ENCODE measurements at places on chromosomes 13 and 19.

- peak; percentile 91 for DNase-seq
Observed at GRCh38 chr19:2495130-2495641, 19.3 kb downstream of the GADD45B start.

- DNase-seq: peak; percentile 78
Observed at GRCh38 chr19:52993342-52994178, 20.2 kb upstream of the ERVV-1 start.

DNA sequence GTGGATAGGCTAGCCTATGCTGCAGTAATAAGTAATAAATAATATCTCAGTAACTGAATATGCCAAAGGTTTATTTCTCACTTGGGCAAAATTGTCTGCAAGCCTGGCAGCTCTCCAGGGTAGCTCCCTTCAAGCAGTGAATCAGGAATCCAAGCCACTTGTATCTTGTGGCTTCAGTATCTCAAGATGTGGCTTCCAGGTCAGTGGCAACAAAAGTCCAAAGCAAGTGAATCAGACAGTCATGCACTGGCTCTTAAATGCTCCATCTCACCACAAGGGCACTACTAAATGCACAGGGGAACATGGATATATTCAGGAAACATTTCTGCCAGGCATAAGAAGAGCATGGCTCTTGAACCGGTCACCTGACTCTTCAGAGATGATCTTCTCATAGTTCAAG lies 126.3 kb downstream of the KCTD12 start:
- no peak for DNase-seq

DNA sequence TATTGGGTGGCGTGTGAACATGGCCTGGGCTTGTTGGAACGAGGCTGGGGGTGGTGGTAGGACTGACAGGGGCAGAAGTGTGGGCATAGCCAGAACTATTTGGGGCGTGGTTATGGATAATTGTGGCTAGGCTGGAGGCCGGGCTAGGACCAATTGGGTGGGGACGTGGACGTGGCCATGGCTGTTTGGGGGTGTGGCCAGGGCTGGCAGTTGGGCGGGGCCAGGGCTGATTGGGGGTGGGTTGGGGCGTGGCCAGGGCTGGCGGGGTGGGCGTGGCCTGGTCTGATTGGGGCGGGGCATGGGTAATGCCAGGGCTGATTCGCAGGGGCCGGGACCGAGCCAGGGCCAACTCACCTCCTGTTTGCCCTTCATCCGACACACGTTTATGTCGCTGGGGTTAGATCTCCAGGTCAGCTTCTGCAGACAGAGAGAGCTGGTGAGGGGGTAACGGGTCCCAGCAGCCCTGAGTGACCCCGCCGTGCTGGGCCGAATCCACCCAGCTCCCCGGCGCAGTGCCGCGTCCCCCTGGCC lies 2.8 kb downstream of the SEMA6B start:
- DNase-seq: peak; percentile 76

GRCh38 chr13:102847272-102848234 lies 1.7 kb downstream of the ERCC5 start:
- DNase-seq: no peak

DNA sequence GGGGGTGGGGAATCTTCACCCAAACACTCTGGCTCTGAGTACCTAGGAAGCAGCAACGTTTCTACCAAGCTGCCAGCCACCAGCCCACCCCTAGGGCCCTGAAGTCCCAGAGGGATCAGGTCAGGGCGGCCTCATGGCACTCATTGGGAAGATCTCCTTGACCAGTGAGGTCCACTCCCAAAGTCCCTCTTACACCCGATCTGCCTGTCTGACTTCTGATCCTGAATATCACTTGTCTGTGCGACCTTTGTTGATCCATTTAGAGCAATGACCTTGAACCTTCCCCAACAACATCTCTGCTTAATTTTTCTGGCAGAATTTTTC lies 2.1 kb upstream of the GNA15 start:
- DNase-seq: no peak

DNA sequence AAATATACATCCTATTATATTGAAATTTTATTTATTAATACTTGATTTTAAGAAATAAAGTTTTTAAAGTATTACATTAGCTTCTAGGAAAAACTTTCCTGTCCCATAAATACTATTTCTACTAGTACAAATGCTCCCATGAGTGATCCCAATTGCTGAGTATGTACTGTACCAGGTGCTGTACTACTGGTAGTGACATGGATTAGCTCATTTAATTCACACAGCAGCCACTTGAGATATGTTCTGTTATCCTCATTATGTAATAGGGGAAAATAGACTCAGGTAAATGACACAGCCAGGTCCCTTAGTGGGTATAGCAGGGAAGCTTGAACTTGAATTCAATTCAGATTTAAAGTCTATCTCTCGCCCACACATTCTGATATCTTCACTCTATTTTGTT lies 363.1 kb downstream of the FGF14 start:
- DNase-seq: no peak

DNA sequence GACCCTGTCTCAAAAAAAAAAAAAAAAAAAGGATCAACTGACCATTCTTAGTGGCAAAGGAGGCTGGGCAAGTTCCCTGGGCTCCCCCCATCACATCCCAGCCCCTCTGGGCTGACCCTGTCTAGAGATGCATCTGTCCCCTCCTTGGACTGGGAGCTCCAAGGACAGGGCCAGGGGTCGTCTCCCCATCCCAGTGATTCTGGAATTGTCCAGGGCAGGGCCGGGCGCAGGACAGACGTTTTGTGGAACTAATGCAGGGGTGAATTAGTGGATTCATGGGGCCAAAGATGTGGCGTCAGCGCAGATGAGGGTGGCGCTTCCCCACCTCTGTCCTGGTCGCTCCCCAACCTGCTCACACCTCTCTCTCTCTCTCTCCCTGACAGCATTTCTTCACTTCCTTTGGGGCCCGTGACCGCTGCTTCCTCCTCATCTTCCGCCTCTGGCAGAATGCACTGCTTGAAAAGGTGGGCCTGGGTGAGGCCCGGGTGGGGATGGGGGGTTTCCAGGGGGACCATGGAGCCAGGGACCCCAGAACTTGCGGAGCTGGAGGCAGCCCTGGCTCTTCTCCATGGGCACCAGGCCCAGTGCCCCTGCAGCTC lies 11.1 kb downstream of the GRAMD1A start:
- no peak for DNase-seq

DNA sequence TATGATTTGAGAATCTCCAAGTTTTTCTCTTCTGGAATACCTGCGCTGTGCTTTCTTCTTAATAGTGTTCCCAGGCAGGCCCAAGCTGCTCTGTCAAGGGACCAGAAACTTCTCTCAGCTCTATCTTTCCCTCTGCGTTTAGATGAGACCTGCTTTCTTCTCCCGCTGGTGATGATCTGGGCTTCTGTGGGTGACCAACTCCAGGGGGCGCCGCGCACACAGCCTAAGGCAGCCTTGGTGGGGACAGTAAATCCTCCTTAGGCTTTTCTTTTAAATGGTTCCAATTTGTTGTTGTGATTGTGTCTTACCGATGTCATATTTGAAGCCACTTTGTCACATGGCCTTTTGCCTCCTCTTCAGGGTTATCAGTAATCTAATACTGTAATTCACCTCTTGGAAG lies 439.4 kb upstream of the KLF12 start:
- DNase-seq: no peak

- no peak for DNase-seq
Observed at GRCh38 chr13:71249011-71249410, 618.0 kb downstream of the DACH1 start.

DNA sequence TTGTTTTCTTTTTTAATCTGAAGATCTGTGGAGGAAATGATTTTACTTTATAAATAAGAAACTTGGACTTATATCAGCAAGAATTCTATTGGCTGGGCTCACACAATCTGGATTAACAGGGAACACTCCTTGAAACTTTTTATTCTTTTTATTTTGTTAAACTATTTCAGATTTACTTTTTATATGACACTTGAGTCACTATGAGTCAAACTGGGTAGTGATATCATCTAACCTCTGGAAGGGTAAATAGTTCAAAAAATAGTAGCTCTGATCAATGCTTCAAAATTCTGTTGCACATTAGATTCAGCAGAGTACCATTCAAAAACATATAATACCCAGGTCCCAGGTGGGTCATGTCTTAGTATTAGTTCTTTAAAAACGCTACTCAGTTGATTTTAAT lies 55.1 kb upstream of the NBEA start:
- DNase-seq: no peak

GRCh38 chr13:20035130-20035529 lies 76.6 kb downstream of the ZMYM2 start:
- peak; percentile 7 for DNase-seq

DNA sequence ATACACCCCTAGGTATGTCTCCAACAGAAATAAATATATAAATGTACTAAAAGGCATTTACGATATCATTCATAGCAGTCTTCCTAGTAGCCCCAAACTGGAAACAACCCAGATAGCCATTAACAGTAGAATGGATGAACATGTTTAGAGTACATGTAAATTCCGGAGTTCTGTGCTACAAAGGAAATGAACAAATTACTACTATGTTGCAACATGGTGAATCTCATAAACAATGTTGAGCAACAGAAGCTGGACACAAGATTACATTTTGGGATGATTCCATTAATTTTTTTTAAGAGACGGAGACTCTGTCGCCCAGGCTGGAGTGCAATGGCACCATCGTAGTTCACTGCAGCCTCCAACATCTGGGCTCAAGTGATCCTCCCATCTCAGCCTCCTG lies 5.9 kb upstream of the SLC7A10 start:
- DNase-seq: no peak

- DNase-seq: no peak
Observed at GRCh38 chr13:43880926-43881325, 1.2 kb downstream of the LACC1 start.

GRCh38 chr19:48444129-48444935 lies 1.5 kb upstream of the GRWD1 start:
- peak; percentile 37 for DNase-seq

DNA sequence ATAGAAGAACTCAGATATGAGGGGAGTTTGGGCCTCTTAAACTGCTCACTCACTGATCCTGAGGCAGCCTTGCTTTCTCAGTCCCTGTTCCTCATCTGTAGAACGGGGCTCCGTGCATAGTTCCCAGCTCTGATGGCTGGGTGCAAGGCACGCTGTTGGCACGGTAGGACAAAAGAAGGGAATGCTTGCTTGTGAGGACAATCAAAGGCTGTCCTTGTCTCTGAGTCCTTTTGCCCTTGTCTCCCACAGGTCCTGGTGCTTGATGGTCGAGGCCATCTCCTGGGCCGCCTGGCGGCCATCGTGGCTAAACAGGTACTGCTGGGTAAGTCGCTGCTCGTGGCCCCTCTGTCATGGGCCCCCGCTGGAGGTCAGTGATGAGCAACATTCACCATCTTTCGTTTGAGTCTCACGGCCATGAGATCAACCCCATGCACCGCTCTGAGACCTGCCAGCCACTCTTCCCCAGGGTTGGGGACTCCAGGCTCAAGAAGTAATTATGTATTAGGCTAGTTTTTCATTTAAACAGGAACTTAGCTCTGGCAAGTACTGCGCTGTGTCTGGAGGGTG lies 2.3 kb downstream of the RPL13A start:
- DNase-seq: no peak

DNA sequence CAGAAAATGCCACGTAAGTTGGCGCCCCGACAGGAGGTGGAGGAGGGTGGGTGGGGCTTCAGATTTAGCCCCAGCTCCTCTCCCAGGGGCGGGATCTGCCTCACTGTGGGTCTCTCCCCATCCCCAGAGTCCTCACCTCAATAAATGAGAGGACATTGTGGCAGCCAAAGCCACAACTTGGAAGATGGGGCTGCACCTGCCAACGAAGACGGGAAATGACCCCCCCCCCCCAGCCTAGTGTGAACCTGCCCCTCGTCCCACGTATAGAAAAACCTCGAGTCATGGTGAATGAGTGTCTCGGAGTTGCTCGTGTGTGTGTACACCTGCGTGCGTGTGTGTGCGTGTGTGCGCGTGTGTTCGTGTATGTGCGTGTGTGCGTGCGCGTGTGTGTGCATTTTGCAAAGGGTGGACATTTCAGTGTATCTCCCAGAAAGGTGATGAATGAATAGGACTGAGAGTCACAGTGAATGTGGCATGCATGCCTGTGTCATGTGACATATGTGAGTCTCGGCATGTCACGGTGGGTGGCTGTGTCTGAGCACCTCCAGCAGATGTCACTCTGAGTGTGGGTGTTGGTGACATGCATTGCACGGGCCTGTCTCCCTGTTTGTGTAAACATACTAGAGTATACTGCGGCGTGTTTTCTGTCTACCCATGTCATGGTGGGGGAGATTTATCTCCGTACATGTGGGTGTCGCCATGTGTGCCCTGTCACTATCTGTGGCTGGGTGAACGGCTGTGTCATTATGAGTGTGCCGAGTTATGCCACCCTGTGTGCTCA lies 1.5 kb upstream of the TRAPPC5 start:
- DNase-seq: no peak

DNA sequence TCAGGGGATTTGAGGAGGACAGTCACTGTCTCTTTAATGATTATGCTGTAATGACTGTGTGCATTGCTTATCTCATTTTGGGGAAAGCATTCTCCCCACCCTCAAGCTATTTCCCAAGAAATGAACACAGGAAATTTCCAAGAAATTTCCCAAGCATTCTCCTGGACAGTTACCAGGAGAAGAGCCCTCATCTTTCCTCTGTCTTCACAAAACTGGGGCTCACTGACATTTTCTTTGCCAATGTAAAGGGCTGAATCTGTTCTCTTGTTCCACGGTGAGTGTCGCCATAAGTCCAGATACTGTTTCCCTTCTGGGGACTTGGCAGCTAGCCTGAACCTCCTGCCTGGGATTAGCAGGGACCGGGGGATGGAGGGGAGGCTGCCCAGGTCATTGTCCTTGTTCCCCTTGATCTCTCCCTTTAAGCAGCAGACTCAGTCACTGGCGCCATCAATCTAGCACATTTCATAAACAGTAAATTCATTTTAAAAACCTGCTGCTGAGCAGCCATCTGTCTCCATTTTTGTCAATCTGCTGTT lies 172.8 kb downstream of the DNAJC15 start:
- peak; percentile 13 for DNase-seq

- no peak for DNase-seq
Observed at GRCh38 chr19:31501427-31502195, 152.4 kb upstream of the TSHZ3 start.

DNA sequence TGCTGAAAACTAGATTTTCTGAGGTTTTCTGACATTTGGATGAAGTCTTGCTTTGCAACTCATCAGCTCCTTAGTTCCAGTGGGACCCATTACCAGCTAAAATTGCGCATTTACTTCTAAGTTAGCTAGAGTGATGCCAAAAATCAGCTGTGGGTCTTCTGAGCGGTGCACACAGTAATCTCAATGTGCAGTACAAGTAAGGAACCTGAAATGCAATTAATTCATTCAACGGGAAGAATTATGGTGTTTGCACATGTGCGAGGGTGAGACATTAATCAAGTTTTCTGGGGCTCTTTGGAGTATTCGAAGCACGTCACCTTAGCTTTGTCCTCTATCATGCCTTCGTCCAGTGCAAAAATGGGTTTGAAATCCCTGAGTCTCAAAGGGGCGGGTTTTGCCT lies 146.2 kb downstream of the MYO16 start:
- no peak for DNase-seq

DNA sequence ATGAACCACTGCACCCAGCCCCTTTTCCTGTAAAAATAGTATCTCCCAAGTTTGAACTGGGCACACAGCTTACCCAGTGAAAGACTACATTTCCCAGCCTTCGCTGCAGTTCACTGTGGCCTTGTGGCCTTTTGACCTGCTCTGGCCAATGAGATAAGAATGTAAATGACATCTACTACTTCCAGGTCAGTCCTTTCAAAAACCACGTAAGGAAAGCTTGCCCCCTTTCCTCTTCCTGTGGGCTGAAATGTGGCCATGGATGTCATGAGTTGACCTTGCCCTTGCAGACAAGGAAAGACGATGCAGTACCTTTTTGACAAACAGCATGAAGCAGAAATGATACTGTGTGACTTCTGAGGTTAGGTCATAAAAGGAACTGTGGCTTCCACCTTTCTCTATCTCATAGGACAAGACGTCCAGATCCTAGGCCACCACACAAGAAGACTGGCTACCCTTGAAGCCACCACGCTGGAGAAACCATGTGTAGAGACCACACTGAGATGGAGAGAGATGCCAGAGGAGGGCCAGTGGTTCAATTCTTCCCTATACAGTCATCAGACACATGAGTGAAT lies 19.9 kb downstream of the ACER1 start:
- DNase-seq: no peak

Measured in hepatic stellate cell (primary cell).